ENCODE measurements at places on chromosomes 4 and X.
A peak's percentile ranks its signal among the peaks of the same experiment; 100 is the strongest.

GRCh38 chr4:117968606-117969005, 65.7 kb upstream of the NDST3 start:
- no peak for DNase-seq

GRCh38 chrX:151982222-151982621, 7.7 kb upstream of the GABRE start:
- DNase-seq: no peak

GRCh38 chr4:82559735-82560120, 2.1 kb downstream of the TMEM150C start:
- DNase-seq: no peak

DNA sequence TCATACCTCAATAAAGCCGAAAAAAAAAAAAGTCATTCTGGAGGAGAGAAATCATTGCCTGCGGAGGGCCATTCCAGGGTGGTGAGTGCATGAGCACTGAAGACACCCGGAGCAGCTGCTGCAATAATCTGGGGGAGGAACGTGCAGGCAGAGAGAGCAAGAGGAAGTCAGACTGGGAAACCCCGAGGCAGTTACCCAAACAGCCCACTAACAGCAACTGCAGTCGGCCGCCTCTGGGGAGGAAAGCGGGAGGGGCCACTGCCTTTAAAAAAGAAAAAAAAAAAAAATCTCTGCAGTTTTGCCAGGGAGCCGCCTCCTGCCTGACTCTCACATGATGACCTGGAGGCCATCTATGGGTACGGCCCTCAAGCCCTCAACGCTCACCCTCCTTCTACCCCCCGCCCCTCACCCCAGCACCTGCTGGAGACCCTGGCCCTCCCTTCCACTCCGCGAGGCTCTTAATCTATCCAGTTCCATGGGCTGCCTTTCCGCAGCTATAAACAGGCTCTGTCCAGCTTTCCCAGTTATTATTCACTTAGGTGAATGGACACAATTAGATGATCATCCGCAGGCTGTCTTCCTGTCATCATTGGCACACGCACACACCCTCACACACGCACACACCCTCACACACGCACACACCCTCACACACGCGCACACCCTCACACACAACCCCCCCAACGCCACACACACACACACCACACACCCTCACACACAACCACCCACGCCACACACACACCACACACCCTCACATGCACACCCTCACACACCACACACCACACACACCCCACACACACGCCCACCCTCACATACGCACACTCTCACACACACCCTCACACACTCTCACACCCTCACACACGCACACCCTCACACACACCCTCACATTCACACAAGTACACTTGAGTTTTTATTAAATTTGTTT, 3.4 kb upstream of the AVPR2 start:
- DNase-seq: peak; percentile 86

- no peak for DNase-seq
Measured at GRCh38 chr4:153039542-153040185, 103.5 kb downstream of the FHDC1 start.

- no peak for DNase-seq
Measured at GRCh38 chr4:117063961-117064696, 21.2 kb downstream of the TRAM1L1 start.

DNA sequence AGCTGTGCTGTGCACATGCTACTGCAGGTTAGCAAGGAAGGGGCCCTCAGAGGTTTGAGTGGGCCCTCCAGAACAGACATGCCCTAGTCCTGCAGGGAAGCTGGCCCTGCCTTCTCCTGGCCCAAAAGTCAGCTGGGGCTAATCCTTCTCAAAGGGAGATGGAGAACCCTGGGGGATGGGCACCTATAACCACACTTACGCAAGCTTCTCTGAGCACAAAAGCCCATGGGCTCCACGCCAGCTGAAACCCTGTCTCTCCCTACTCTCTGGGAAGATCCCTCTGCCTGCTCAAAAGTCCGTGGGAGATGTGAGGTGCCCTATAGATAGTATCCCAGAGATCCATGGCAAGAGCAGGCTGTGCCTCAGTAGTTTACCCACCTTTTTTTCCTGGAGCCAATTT, 58.9 kb upstream of the DKK2 start:
- no peak for DNase-seq

DNA sequence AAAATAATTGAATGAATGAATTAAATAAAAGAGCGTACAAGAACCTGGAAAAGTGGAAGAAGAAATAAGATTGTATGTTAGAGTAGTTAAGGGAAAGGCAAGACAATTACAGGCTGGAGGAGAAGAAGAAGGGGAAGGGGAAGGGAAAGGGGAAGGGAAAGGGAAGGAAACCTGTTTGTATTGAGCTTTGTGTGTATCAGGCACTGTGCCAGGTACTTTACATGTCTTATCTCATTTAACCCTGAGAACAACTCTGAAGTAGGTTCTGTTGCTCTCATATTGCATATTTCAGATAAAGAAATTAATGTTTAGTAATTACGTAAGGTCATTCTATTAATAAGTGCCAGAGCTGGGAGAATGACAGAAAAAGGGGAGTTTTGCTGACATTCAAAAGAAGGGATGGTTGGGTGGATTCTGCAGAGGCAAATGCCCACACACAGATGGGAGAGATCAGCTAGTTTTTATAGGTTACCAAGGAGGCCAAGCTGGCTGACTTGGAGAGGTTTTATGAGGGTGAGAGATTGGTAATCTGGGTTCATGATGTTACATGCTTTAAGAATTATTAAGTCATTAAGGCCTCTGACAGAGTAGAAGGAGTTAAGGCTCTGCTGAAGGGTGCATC, 92.3 kb upstream of the LCORL start:
- no peak for DNase-seq

DNA sequence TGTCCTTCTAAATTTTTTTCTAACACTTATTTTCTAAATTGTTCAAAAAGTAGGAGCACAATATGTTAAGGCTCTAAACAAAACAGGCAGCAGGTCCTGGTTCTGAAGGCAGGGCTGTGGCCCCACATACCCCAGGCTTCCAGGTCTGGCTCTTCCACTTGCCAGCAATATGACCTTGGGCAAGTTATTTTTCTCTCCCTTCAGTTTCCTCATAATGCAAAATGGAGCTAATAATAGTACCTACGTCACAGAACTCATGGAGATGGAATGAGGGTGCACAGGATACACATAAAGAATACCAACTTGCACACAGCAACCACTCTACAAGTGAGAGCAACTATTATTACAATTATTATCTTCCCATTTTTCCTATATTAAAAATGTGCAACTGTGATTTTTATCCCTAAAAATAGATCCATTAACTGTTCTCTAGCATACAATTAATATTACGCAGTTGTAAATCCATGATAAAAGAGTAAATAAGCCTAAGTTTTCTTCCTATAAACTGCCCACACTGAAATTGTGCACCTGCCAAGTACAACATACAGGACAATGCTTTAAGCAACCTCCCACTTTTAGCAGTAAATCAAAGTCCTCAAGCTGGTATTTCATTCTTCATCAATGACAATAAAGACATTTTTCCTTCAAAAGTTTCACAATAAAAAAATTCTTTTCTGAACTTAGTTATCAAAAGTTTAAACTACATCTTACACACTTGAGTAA, 27.0 kb downstream of the OTUD4 start:
- DNase-seq: no peak

- no peak for DNase-seq
Measured at GRCh38 chrX:6910218-6910617, 237.3 kb upstream of the STS start.

Data from GM10248 (cell line).